ENCODE measurements at places on chromosomes 2 and 18.

- DNase-seq: no peak
- no peak overlapping the region for H3K4me3 ChIP-seq
- H3K27ac ChIP-seq: no peak overlapping the region
- no peaks in the 10 kb centered on the region for H3K36me3 ChIP-seq
- no peaks in the 10 kb centered on the region for H3K27me3 ChIP-seq
Observed at GRCh38 chr2:56380861-56381260, 197.1 kb downstream of the CCDC85A start.

- H3K27ac ChIP-seq: no peak overlapping the region
- no peaks in the 10 kb centered on the region for H3K36me3 ChIP-seq
- peak overlapping the region; percentile 70 for H3K4me3 ChIP-seq
Observed at GRCh38 chr2:219551441-219552381, 7.9 kb downstream of the TMEM198 start.

DNA sequence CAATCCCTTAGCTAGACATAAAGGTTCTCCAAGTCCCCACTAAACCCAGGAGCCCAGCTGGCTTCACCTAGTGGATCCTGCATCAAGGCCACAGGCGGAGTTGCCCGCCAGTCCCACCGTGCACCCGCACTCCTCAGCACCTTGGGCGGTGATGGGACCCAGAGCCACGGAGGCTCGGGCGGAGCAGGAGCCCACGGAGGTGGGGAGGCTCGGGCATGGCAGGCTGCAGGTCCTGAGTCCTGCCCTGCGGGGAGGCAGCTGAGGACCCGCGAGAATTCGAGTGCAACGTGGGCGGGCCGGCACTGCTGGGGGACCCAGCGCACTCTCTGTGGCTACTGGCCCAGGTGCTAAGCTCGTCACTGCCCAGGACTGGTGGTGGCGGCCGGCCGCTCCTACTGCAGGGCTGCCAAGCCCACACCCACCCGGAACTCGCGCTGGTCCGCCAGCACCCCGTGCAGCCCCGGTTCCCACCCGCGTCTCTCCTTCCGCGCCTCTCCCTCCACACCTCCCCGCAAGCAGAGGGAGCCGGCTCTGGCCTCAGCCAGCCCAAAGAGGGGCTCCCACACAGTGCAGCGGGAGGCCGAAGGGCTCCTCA, 31.7 kb upstream of the SPATA3 start:
- H3K4me1 ChIP-seq: peaks cover 11% of the 10 kb centered on the region
- H3K27me3 ChIP-seq: peaks cover 32% of the 10 kb centered on the region
- H3K27ac ChIP-seq: no peak overlapping the region
- no peak for DNase-seq
- H3K4me3 ChIP-seq: no peak overlapping the region

DNA sequence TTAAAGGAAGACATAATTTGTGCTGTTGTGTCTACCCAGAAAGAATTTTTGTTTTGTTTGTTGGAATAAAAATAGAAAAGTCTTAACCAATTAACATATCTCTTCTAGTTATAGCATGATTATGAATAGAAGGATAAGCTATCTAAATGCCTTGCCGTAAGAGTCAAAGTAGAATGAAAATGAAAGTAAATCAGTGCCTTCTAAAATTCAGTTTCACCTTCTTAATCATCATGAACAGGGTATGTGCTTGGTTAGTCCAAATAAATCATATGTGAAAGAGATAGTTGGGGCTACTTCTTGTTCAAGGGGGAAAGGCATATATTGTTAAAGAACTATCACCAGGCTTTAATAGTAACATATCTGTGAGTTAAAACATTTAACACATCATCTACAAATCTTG, 91.5 kb downstream of the GULP1 start:
- no peak overlapping the region for H3K4me3 ChIP-seq
- no peaks in the 10 kb centered on the region for H3K36me3 ChIP-seq
- no peak overlapping the region for H3K27ac ChIP-seq
- no peaks in the 10 kb centered on the region for H3K4me1 ChIP-seq
- DNase-seq: no peak

DNA sequence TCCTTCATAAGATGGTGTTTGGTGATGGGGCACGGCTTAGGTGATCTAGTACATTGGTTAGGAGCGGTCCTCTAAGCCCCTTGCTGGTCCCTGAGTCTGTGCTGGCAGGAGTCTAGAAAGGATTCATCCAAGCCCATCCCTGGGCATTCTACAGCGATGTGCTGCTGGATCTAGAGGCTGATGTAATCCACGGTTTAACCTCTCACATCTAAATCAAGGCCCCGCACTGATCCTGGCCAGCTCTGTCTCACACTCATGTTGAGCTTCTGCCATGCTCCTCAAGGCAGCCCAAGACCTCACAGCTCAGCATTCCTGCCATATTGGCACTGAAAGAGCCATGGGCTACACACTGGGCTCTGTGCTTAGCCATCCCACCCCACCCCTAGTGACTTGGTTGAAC, 664.8 kb downstream of the STK39 start:
- H3K27me3 ChIP-seq: no peaks in the 10 kb centered on the region
- H3K27ac ChIP-seq: no peak overlapping the region
- H3K4me1 ChIP-seq: no peaks in the 10 kb centered on the region

GRCh38 chr18:7436166-7436565, 130.9 kb upstream of the PTPRM start:
- H3K27me3 ChIP-seq: no peaks in the 10 kb centered on the region
- H3K4me3 ChIP-seq: no peak overlapping the region
- no peaks in the 10 kb centered on the region for H3K36me3 ChIP-seq

- H3K4me3 ChIP-seq: no peak overlapping the region
- H3K4me1 ChIP-seq: peaks cover 58% of the 10 kb centered on the region
- no peak for DNase-seq
- H3K27ac ChIP-seq: no peak overlapping the region
- H3K27me3 ChIP-seq: no peaks in the 10 kb centered on the region
Observed at GRCh38 chr2:230749111-230749510, 36.5 kb downstream of the CAB39 start.

DNA sequence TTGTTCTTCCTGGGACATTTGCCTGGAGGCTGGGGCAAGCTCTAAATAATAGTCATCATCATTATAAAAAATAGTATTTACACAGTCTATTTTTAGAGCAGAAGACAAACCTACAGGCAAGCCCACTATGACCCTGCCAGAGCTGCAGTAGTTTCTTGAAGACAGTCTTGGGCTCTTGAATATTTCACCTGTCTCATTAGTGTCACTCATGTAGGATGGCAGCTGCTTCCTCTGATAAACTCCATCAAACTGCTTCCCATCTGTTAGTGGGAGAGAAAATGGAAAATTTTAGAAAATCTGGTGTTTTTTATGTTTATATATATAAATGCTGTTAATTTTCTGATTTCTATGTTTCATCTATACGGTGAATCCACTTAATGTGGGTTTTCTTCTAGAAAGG, 8.5 kb upstream of the CYRIA start:
- H3K27ac ChIP-seq: no peak overlapping the region
- DNase-seq: no peak
- no peaks in the 10 kb centered on the region for H3K4me1 ChIP-seq
- no peak overlapping the region for H3K4me3 ChIP-seq
- no peaks in the 10 kb centered on the region for H3K36me3 ChIP-seq

- H3K36me3 ChIP-seq: no peaks in the 10 kb centered on the region
- no peaks in the 10 kb centered on the region for H3K4me1 ChIP-seq
- H3K4me3 ChIP-seq: no peak overlapping the region
- H3K27ac ChIP-seq: no peak overlapping the region
Observed at GRCh38 chr2:209619782-209620181, 151.8 kb upstream of the UNC80 start.

GRCh38 chr2:80670763-80671162, 366.2 kb upstream of the LRRTM1 start:
- no peak overlapping the region for H3K4me3 ChIP-seq
- no peak overlapping the region for H3K27ac ChIP-seq
- no peaks in the 10 kb centered on the region for H3K36me3 ChIP-seq

DNA sequence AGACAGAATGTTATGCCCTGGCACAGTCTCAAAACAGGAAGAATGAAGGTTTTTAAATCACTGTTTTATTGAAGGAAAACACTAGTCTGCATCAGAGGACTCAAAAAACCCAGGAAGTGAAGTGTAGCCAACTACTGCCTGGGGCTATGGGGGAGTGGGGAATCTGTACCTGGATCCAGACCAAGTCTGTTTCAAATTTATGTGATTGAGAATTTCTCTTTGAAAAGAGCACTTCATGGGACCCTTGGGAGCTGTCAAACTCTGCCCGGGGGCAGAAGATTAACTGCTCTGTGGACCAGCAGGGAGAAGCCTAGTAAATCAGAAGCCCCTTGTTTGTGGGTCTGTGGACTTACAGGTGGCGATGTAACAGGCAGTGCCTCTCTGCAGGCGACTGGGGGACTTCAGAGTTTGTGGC, 45.3 kb upstream of the TANC1 start:
- H3K27me3 ChIP-seq: peaks cover 20% of the 10 kb centered on the region
- DNase-seq: no peak
- H3K4me1 ChIP-seq: peaks cover 4% of the 10 kb centered on the region

- peaks cover 7% of the 10 kb centered on the region for H3K27me3 ChIP-seq
- H3K4me1 ChIP-seq: no peaks in the 10 kb centered on the region
- no peaks in the 10 kb centered on the region for H3K36me3 ChIP-seq
- H3K27ac ChIP-seq: no peak overlapping the region
Observed at GRCh38 chr2:170836027-170836426, 19.3 kb downstream of the GAD1 start.

DNA sequence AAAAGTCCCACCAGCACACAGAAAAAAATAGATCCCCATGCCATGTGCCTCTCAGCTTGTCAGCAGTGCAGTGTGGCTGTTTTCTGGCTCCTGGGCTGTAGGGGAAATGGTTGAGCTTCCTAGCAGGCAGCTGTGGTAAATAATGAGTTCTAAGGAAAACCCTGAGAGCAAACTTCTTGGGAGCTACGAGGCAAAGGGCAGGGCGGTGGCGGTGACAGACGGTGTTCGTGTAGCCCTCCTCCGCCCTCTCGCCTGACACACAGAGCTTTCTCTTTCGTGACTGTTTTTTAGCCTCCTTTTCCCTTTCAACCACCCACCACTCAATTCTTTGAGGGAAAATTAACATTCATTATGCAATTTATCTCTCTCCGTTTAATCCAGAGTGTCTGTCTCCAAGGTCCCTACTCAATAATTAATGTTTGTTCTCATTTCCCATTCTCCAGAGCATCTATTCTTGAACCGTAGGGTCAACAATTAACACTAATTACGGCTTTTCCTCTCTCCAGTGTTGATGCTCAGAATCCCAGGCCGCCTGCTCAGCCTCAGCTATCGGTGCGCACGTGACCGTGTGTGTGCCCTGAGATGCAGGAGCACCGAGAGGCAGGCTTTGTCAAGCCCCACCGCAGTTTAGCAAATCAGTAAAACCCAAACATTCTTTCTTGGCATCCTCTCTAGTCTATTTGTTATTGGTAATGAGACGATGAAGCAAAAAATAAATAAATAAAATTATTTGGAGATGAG, 50.1 kb downstream of the KIAA2012 start:
- peak overlapping the region; percentile 55 for H3K27ac ChIP-seq
- no peaks in the 10 kb centered on the region for H3K36me3 ChIP-seq
- peaks cover 5% of the 10 kb centered on the region for H3K4me1 ChIP-seq

GRCh38 chr2:67085146-67085545, 312.0 kb upstream of the ETAA1 start:
- no peaks in the 10 kb centered on the region for H3K36me3 ChIP-seq
- no peaks in the 10 kb centered on the region for H3K4me1 ChIP-seq
- no peak overlapping the region for H3K4me3 ChIP-seq
- no peak overlapping the region for H3K27ac ChIP-seq
- H3K27me3 ChIP-seq: no peaks in the 10 kb centered on the region
